Ecto neural progenitor cell (in vitro differentiated cells): ENCODE measurements at places on chromosomes 2 and 18.

GRCh38 chr2:43157506-43158246, 68.7 kb downstream of the ZFP36L2 start:
- no peak for DNase-seq

GRCh38 chr18:9281780-9282179, 52.8 kb upstream of the TWSG1 start:
- DNase-seq: no peak

DNA sequence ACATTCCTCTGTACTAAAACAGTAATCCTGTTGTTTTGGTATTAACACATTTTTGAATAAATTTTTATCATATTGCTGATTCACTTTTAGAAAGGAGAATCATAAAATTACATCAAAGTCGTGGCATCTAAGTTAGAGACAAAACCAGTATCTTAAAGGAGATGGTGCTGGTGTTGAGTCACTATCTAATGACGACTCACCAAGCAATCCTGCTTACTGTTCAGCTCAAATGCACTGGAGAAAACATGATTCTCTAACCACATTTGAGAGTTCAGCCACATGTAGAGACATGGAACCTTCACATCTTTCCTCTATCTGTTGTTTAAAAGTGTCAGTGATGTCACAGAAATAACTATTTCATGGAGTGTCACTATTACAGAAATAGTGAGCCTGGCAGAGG, 473.8 kb downstream of the TGIF1 start:
- DNase-seq: no peak

DNA sequence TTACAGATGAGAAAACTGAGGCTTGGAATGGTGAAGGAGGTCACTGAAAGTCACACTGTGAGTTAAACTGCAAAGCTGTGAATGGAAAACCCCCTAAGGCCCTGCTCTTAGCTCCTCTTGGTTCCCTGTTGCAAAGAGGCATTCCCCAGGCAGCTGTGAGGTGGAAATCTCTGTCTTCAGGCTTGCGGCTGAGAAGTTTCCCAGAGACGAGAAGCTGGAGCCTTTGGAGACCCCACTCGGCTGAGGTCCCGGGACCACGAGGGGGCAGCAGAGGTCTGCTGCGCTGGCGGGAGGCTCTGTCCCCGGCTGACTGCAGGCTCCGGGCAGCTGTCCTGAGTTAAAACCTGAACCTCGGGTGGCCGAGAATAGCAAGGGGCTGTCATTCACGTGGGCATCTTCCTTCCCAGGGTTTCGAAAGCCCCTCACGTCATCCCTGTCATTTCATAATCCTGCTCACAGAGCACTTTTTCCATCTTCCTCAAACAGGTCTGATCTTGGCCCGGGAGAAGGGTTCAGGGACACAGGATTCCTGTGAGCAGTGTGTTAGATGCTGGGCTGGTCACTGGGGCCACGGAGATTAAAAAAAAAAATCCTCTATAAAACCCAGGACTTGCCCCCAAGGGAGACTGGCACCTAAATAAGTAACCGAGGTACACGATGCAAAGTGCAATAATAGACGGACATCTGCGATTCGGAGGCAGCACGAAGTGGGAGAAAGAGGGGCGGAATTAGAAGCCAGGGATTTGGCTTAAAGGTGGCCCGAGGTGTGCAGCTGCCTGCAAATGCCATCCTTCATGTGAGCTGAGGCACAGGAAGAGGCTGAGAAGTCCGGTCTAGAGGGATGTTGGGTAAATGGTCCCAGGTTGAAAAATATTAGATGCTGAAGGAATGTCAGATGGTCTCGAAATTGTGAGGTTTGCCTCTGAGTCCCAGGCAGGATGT, 24.6 kb upstream of the ATOH8 start:
- DNase-seq: peak; percentile 92

DNA sequence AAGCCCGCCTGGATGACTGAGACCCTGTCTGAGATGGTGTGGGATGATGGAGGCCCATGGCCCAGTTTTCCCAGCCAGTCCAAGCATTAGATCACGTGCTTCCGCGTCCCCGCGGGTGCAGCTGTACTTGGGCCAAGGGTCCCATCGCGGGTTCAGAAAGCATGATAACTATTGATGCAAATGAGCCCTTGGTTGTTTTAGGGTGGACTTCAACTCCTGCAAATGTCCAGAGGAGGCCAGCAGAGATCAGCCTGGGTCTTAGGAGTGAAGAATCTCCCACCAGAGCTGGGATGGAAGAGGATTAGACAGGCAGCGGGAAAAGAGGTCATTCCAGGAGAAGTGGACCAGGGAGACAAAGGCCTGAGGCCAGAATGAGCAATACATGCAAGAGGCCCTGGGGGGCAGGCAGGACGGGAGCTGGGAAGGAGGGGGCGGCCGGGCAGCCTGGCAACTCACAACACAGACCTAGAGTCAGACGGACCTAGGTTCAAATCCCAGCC, 89.9 kb upstream of the TMEM247 start:
- DNase-seq: peak; percentile 33

DNA sequence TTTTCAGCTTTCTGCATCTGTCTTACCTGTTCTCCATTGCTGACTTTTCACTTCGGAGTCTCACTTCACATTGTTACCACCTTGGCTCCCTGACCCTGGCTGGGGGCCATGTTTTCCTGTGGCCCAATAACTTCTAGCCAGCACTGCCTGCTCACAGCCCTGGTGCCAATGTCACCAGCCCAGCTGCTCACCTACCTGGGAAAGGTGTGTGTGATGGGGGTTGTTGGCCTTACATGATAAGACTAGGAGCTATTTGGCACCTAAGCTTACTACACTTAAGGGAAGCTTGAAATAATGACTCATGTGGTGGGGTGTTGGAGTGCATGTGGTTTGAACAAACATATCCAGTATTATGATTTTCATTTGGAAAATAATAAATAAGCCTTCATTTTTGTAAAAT, 37.5 kb upstream of the PGAP1 start:
- DNase-seq: no peak

GRCh38 chr2:196066291-196067087, 2.1 kb downstream of the DNAH7 start:
- no peak for DNase-seq

DNA sequence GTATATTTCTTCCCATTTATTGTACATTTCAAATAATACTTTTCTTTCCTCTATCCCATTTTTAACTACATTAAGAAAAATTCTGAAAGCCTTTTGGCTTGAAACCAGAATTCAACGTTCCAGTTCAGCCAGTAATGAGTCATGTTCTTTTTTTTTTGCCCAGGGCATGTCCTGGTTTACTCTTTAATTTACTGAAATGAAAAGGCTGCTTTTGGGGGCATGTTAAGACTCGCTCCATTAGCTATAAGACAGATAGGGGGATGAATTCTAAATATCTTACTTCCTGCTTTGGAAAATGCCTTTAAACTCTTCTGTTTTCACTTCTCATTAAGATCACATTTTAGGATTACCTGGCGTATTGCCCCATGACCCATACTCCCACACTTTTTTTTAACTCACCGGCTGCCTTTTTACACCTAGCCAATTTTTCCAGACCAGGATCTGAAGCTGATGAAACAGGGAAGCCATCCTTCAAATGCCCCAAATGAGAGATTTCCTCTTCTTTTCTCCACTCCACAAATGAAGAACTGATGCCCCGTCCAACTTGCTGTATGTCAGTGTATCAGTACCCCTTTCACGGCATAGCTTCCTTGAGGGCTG, 585 bp downstream of the ABCA12 start:
- DNase-seq: no peak

- DNase-seq: no peak
Measured at GRCh38 chr2:231182513-231182899, 15.9 kb upstream of the ARMC9 start.

GRCh38 chr2:112604952-112605351, 20.5 kb downstream of the CHCHD5 start:
- no peak for DNase-seq

- no peak for DNase-seq
Measured at GRCh38 chr2:207091928-207092327, 73.8 kb downstream of the KLF7 start.

DNA sequence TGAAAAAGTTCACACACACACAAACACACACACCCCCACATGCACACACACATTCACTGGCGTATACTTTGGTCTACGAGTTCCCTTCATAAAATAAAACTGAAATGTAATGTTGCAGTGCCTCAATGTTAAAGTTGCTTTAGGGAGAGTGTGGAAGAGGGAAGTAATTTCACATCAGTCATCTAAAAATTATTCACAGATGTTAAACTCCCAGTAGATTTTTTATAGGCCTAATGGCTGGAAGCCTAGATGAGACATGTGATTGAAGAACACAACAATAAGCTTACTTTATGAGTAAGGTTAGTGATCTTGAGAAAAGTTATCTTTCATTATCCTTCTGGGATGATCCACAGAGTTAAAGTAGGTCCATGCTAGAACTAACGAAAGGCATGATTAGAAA, 506.7 kb upstream of the CNTNAP5 start:
- no peak for DNase-seq

GRCh38 chr18:59954755-59955156, 55.0 kb downstream of the PMAIP1 start:
- DNase-seq: no peak

GRCh38 chr2:205689820-205690219, 7.5 kb downstream of the NRP2 start:
- no peak for DNase-seq

GRCh38 chr2:191195021-191195420, 44.2 kb upstream of the STAT4 start:
- DNase-seq: no peak

DNA sequence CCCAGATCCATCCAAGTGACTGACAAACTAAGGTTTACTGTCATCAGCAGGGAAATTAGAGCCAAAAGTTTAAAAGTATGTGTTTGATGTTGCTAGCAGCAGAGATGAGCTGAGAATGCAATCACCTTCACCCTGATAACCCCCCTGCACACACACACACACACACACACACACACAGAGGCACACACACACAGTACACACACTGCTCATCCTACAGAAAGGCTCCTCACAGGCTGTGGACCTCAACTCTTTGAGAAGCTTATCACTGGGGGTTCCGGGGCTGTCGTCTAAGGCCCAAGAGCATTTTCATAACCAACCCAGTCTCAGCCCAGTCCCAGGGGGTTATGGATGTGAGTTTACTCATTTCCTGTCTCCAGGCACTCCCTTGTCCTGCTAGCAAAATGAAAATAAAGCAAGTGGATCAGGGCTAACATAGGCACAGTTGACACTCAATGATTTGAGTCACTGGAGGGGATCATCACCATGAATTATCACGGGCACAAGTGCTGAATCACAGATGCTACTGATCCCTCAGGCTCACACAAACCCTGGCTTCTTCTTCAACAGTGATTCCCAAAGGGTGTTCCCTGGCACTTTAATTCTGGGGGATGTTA, 76.6 kb downstream of the ALK start:
- DNase-seq: no peak

GRCh38 chr18:21656402-21656801, 44.3 kb downstream of the SNRPD1 start:
- no peak for DNase-seq

DNA sequence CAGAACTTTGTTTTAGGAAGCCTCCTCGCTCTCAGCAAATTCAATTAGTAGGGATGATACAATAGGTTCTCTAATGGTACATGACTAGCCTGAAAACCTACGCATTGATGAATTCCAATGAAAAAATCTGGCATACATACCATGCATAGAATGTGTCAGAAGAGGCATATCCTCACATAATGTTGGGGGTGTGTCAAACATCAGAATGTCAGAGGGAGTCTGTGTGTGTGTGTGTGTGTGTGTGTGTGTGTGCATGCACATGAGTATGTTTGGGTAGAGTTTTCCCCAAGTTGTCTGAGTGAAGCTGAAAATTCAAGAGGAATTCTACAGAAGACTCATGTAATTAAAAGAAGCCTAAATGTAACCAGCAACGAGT, 78.5 kb downstream of the FIGN start:
- DNase-seq: no peak

GRCh38 chr2:207632575-207633493, 7.6 kb upstream of the METTL21A start:
- no peak for DNase-seq

GRCh38 chr2:26618611-26619010, 22.6 kb downstream of the CIB4 start:
- DNase-seq: no peak

- no peak for DNase-seq
Measured at GRCh38 chr2:150587547-150588505, 100.4 kb upstream of the RND3 start.

- DNase-seq: no peak
Measured at GRCh38 chr18:28208268-28208667, 31.3 kb upstream of the CDH2 start.

GRCh38 chr2:97994476-97994875, 1.3 kb downstream of the TMEM131 start:
- no peak for DNase-seq

GRCh38 chr2:97739020-97739892, 25.9 kb downstream of the ZAP70 start:
- no peak for DNase-seq

DNA sequence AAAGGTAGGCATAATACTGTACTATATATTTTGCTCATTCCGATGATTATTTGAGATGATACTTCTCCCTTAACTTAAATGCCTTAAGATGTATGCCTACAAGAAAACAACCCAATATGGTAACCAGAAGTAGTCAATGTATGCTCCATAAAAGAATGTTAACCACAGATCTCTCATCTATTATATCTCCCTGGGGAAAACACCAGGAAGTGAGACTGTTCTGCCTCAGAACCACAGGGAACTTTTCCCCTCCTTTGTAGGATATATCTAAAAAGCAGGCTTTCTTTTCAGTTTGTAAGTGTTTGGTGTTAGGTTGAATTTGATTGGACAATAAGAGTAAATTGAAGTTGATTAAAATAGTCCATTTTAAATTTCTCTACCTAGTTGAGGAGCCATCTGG, 1160.5 kb upstream of the NXPH2 start:
- no peak for DNase-seq

DNA sequence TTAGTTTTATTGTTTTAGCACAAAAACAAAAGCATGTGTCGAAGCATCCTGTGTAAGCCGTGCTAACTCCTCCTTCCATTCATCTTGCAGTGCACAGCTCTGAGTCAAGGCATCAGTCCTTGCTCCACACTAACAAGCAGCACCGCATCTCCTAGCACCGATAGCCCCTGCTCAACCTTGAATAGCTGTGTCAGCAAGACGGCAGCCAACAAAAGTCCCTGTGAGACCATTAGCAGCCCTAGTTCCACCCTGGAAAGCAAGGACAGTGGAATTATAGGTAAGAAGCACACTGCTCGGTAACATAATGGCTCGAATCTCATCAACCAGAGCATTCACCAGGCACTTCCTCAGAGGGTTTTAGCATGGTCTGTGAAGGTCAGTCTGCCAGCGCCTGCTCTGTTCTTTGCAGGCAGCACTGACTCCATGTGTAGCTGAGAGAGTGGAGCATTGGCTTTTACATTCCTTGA, 136.2 kb downstream of the WDSUB1 start:
- no peak for DNase-seq

- DNase-seq: no peak
Measured at GRCh38 chr18:29087616-29088246, 910.8 kb upstream of the CDH2 start.

DNA sequence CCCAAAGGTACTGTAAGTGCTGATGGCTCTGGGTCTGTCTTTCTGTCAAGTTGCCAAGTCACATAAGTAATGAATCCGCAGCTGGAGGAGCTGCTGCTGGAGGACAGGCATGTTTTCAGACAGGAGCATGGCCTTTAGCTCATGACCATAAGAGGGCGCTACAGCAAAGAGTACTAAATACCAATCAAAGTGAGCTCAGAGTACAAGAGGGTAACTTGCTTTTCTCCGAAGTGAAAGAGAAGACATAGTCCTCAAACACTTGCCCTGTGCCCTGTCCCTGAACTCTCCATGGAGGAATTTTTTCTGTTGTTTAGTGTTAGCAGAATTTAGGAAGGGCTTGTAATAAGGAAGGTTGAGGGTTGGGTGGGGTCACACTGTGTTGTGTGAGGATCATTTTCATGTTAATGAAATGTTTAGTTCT, 58.0 kb upstream of the EML6 start:
- DNase-seq: peak; percentile 64

- DNase-seq: no peak
Measured at GRCh38 chr2:207928079-207928478, 97.2 kb downstream of the PLEKHM3 start.
